Activated CD8-positive, alpha-beta T cell treated with anti-CD3 and anti-CD28 coated beads for 36 hours (primary cell): ENCODE measurements at places on chromosomes 2 and 18.
A peak's percentile ranks its signal among the peaks of the same experiment; 100 is the strongest.

- peak; percentile 14 for DNase-seq
Measured at GRCh38 chr2:8631465-8632005, 50.3 kb upstream of the ID2 start.

- DNase-seq = no peak
Measured at GRCh38 chr18:49638209-49638785, 76.4 kb downstream of the LIPG start.

DNA sequence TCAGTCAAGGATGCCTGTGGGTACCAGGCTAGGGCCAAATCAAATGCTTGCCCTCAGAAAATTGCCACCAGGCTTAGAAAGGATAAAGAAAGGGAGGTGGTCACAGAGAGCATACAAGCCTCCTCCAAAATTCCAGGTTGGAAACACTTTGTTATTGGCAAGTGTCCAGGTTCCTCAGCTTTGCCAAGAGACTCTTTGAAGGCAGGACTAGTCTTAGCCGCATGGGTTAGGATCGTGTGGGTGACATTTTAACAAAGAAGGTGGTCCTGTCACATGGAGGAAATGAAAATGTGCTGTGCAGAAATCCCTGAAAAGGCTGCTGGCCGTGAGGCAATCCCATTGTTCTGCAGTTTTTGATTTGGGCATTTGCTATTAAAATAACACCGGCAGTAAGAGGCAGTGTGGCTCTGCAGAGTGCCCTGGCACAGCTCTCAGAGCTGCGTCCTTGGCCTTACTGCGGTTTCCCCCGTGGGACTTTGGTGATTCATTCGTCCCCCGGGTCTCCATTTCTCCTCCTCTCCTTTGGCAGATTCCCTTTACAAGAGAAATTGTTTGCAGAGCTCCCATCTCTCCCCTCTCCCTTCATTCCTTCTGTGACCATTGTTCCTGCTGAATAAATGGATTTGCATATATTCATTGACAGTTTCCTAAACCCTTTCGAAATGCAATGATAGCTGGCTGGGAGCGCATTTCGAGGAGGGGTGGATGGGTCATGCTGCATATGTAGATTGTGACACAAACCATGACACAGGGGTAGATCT, 187.3 kb downstream of the VAPA start:
- no peak for DNase-seq

GRCh38 chr2:11769516-11769915, 23.1 kb downstream of the LPIN1 start:
- no peak for DNase-seq

GRCh38 chr2:118310681-118311429, 222.6 kb downstream of the INSIG2 start:
- no peak for DNase-seq

DNA sequence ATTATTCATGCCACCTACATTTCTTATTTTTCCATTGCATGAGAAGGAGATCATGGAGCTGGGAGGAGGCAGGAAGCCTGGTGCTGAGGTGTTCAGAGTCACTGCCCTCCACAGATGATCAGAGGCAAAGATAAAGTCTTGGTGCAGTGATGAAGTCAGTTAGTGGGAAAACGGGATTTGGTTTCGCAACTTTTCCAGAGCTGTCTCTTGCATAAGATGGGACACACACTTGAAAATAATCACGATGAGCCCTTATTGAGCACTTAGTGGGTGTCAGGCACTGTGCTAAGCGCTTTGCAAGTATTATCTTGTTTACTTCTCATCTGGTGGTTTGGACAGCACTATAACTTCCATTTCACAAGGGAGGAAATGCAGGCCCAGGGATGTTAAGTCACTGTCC, 222.1 kb upstream of the SMAD2 start:
- no peak for DNase-seq

DNA sequence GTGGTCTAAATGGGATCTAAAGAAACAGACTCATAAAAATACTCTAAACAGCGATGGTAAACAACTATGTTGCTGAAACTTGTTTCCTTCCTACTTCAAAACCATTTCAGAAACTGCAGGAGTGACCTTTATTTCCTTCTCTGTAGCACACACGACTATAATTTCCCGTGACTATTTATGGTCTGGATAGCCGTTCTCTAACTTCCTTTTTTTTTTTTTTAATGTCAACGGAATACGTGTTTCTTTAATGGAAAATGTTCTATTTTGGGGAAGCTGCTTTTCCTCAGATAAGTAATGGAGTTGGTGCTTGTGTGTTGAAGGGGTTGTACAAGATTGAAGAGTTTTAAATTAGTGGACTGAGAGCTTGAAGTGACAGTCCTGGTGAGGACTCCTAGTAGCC, 224.1 kb downstream of the PHLPP1 start:
- no peak for DNase-seq

- DNase-seq = no peak
Measured at GRCh38 chr2:422676-423435, 135.0 kb upstream of the ALKAL2 start.

DNA sequence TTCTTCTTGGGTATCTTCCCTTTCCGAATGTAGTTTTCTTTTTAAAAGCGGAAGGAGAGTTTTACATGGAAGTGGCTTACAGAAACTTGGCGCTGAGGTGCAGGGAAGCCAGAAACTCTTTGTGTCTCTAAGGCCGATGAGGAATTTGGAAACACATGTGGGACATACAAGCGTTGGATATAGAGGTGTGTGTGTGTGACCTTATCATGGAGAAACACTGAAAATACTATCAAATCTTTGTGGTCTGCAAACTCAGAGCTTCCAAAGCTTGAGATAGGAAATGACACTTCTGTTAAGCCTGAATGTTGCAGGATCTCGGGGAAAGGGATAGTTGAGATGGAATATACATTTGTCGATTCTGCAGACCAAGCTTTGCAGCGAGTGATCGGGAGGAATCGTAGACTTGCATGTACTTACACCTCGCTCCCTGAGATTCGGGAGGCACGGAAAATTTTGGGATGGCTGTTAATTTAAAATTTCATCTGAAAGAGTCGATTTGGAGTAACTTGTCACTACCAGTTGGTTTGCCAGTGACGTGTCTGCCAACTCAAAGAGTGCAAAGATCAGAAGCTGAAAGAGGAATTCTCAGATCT, 1.0 kb downstream of the NAB1 start:
- DNase-seq = no peak
